HepG2 (cell line): ENCODE measurements at places on chromosomes 2 and 18. TPM values are rescaled to one million over a fixed set of nuclear protein-coding genes. Genes with fewer than 3 reads are reported as not detected.
A peak's percentile ranks its signal among the peaks of the same experiment; 100 is the strongest.

DNA sequence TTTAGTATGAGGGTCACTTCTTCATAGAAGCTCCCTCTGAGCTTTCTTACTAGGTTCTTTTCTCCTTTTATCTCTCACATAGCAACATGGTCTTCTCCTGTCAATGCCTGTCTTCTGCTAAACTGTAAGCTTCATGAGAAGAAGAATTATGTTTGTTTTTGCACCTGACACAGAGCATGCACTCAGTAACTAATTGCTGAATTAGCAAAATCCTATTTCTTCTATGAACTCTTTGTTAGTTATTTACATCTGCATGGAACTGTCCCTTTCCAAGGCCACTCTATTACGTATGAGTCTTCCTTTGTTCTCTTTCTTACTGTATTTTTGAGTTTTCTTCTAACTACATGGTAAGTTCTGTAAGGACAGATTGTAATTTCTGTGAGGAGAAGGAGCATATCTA is 63.4 kb downstream of the THSD7B start:
- no peak for DNase-seq

Gene SLC16A14
- polyA plus RNA-seq: 0.04 and 0.05 TPM in 2 replicates

GRCh38 chr18:47735041-47735702 is 195.3 kb downstream of the SMAD2 start:
- DNase-seq: no peak

GRCh38 chr18:54191352-54191751 is 33.1 kb downstream of the MBD2 start:
- DNase-seq: no peak

Gene POTEI
- polyA plus RNA-seq: 0.29 and 0.33 TPM in 2 replicates

DNA sequence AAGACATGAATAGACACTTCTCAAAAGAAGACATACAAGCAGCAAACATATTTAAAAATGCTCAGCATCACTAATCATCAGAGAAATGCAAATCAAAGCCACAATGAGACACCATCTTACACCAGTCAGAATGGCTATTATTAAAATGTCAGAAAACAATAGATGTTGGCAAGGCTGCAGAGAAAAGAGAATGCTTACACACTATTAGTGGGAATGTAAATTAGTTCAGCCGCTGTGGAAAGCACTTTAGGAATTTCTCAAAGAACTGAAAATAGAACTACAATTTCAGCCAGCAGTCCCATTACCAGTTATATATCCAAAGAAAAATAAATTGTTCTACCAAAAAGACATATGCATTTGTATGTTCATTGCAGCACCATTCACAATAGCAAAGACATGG is 61.7 kb downstream of the STRADB start:
- no peak for DNase-seq

Gene CABYR
- polyA plus RNA-seq: 0.78 and 0.88 TPM in 2 replicates

- DNase-seq: no peak
Observed at GRCh38 chr2:231259104-231259503, 60.7 kb downstream of the ARMC9 start.

Gene EML6
- polyA plus RNA-seq: 17.2 and 28.5 TPM in 2 replicates

Gene IMMT
- 52.3 and 63.5 TPM in 2 replicates for polyA plus RNA-seq

DNA sequence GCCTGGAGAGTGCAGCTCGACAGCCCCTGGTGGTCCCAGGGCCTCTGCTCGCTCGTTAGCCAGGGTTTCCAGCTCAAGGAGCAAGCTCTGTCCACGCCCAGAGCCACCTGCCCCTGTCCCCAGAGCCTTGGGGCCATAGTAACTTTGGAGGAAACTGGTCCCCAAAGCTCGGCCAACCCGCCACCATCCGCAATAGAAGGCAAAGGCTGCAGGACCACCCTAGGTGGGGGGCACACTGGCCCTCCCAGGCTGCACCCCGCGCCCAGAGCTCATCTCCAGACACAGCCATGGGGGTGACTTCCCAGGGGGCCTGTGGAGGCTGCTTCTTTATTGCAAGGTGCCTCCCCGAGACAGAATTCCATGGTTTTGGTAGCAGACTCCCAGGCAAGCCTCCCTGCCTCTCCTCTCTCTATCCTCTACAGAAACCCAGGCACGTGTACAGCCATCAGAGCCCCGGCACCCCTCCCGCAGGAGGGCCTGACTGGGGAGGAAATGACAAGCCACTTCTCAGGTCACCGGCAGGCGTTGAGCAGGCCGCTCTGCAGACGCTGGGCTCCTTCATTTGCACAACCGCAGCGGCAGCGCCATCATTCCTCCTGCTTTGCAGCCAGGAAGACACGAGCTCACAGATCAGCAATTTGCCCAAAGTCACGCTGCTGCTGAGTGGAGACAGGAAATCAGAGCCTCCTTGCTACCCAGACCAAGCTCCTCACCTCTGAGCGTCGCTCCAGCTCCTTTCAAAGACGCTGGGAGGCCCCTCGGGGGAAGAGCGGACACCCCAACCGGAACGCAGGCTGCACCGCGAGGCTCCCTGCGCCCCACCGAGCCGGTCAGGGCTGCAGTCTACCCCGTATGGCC is 80.2 kb downstream of the NDUFA10 start:
- no peak for DNase-seq

Gene CYBRD1
- polyA plus RNA-seq: 0.13 and 0.51 TPM in 2 replicates

GRCh38 chr2:85938456-85938855 is 49.7 kb upstream of the ST3GAL5 start:
- no peak for DNase-seq

Gene LHCGR
- polyA plus RNA-seq: not detected in 2 replicates

DNA sequence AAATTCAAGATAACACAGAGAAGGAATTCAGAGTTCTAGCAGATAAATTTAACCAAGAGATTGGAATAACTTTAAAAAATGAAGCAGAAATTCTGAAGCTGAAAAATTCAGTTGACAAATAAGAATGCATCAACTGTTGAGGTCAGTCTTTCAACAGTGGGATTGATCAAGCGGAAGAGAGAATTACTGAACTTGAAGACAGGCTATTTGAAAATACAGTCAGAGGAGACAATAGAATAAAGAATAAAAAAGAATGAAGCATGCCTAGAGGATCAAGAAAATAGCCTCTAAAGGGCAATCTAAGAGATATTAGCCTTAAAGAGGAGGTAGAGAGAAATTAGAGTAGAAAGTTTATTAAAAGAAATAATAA is 27.7 kb upstream of the ITGAV start:
- DNase-seq: no peak

Gene SOCS6
- 16.4 and 18.6 TPM in 2 replicates for polyA plus RNA-seq

- no peak for DNase-seq
Observed at GRCh38 chr2:142134911-142135310, 4.1 kb upstream of the LRP1B start.

Gene GPR75
- polyA plus RNA-seq: 3.9 and 4.1 TPM in 2 replicates

- no peak for DNase-seq
Observed at GRCh38 chr18:21115519-21116411, 4.2 kb upstream of the ROCK1 start.

Gene TNFRSF11A
- polyA plus RNA-seq: 6.4 and 8.2 TPM in 2 replicates

Gene COLEC12
- 0.11 and 0.21 TPM in 2 replicates for polyA plus RNA-seq

- no peak for DNase-seq
Observed at GRCh38 chr2:241762933-241763369, 13.7 kb upstream of the GAL3ST2 start.

DNA sequence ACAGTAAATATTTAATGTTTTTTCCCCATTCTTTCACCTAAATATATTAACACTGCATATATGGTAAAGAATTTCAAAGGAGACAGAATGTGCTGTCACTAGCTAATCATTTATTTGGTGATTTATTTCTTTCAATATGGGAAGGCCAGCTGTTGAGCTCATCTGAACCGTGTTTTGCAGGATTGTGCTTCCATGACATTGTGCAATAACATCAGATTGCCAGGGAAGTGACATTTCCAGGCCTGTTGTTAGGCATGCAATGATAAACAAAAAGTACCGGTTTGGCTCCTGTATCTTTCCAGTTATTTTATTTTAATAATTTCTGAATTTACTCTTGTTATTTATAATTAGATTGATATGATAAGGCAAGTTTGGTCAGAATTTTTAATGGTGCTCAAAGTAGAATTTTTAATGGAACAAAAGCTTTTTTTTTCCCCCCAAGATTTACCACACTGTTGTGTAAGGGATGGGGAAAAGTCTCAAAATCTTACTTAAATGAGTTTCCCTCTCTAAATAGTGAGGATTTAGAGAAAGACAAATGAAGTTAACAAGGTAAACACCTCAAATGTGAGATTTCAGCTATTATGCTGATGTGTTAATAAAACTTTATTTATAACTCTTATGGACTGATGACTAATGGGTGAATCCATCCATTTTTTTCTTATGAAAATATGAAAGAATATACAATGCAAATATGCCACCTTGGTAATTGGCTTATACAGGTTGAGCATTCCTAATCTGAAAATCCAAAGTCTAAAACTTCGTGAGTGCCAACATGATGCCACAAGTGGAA is 52.7 kb downstream of the MALT1 start:
- no peak for DNase-seq

GRCh38 chr2:215565897-215566296 is 130.0 kb upstream of the FN1 start:
- DNase-seq: no peak

DNA sequence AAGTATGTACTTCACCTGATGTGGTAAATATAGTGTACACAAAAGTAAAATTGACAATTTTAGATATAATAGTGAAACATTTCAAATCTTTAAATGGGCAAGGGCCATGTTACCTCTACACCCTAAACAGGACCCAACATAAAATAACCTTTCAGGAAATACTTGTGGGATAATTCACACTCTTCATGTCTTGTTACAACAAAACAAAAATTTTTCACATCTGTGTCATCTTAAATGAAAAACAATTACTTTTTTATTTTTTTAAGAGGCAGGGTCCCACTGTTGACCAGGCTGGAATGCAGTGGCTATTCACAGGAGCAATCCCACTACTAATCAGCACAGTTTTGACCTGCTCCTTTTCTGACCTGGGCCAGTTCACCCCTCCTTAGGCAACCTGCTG is 42.1 kb downstream of the SRBD1 start:
- no peak for DNase-seq

Gene ANKRD29
- polyA plus RNA-seq: 0.05 TPM in 1 of 2 replicates, not detected in the other

Gene HES6
- 19.5 and 25.3 TPM in 2 replicates for polyA plus RNA-seq

Gene RIOK3
- polyA plus RNA-seq: 23.6 and 26.7 TPM in 2 replicates

DNA sequence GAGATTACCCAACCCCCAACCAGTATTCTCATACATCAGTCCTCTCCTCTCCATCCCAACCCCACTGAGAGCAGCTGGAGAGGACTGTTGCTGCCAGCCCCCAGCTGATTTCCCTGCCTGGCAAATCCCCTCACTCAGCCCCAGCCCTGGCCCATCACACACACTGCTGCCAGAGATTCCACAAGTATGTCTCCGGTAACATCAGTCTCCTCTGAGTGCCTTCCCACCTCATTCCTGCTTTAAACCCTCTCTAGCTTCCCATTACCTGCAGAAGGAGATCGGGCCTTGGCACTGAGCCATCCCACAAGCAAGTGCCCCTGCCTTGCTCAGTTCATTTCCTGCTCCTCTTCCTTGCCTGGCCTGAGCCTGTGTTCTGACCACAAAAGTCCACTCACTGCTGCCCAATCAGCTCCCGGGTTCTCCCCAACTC is 50.6 kb upstream of the ZFP36L2 start:
- no peak for DNase-seq

DNA sequence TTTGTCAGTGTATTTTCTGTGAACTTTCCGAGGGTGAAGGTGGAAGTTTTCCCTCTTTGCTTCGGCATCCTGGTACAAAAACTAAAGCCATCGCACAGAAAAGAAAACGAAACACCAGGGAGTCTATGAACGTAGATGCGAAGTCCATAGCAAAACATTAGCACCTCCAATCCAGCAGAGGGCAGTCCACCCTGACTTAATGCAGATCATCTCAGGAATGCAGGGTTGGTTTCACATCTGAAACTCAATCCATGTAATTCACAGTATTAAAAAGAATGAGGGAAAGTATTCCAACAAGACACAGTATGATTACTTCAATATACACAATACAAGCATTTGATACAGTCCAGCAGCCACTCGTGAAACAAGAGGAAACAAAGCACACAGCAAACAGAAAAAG is 70.8 kb downstream of the RTP5 start:
- peak; percentile 31 for DNase-seq
